ENCODE measurements at places on chromosomes 5 and 9.

GRCh38 chr9:91039835-91040140 is 238.2 kb downstream of the SYK start:
- DNase-seq: no peak

DNA sequence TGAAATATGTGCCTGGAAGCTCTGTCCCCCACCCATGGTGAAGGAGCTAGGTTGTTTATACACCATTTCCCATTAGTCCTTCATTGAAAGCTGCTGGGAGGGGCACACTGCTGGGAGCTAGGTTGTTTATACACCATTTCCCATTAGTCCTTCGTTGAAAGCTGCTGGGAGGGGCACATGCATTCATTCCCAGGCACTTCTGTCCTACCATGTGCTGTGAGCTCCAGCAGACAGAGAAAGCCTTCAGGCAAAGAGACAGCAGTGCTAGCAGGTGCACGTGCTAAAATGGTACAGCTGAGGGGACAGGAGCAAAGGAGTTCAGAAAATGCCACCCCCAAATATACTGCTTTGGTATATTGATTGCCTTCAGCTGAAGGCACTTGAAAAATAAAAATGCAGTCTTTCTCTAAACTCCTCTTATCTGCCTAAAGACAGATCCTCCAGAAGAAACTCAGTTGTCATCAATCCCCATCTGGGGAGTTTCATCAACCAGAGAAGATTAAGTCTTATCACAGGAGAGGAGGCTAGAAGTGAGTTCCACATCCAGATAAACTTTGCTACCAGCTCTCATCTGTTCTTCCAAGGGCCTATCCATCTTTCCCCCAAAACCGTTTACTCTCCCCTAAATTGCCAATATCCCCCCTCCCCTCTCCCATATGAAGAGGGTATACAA is 27.7 kb upstream of the DAPK1 start:
- no peak for DNase-seq

GRCh38 chr5:152546493-152546892 is 141.4 kb upstream of the NMUR2 start:
- DNase-seq: no peak

DNA sequence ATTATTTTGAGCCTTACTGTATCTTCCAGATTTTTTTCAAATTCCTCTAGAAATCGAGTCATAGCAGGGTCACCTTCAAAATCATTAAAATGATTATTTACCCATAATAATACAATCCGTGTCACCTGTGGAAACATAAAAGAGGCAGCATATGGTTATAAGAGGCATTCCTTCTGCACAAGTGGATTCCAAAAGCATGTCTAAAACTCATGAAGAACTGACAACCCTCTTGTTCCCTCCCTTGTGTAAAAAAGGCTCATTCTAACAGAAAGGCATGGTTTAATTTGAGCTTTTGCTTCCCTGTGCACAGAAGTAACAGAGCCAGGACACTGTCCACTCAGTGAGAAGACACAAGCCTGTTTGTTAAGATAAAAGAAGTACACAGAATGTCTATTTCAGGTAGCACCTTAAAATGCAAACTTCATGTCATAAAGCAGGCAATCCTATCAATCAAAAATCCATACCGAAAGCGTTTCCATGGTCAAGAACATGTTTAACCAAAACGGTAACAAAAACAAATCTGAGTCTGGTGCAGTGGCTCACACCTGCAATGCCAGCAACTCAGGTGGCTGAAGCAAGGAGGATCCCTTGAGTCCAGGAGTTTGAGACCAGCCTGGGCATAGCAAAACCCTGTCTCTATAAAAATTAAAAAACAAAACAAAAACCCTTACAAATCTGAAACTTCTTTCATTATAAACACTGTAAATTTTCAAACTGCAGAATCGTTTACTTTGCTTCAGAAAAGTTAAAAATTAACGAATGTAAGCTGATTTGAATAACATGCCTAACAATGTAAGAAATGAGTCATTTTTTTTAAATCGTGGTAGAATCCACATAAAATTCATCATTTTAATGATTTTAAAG is 139.3 kb downstream of the RAPGEF6 start:
- no peak for DNase-seq

GRCh38 chr5:23405316-23406068 is 101.9 kb upstream of the PRDM9 start:
- no peak for DNase-seq

GRCh38 chr9:135155396-135155795 is 67.9 kb downstream of the OLFM1 start:
- DNase-seq: no peak

- DNase-seq: no peak
Observed at GRCh38 chr9:91729558-91729842, 220.5 kb downstream of the ROR2 start.

- DNase-seq: peak; percentile 66
Observed at GRCh38 chr9:97388721-97389238, 23.1 kb upstream of the TDRD7 start.

- DNase-seq: no peak
Observed at GRCh38 chr5:35828082-35828598, 28.6 kb upstream of the IL7R start.

DNA sequence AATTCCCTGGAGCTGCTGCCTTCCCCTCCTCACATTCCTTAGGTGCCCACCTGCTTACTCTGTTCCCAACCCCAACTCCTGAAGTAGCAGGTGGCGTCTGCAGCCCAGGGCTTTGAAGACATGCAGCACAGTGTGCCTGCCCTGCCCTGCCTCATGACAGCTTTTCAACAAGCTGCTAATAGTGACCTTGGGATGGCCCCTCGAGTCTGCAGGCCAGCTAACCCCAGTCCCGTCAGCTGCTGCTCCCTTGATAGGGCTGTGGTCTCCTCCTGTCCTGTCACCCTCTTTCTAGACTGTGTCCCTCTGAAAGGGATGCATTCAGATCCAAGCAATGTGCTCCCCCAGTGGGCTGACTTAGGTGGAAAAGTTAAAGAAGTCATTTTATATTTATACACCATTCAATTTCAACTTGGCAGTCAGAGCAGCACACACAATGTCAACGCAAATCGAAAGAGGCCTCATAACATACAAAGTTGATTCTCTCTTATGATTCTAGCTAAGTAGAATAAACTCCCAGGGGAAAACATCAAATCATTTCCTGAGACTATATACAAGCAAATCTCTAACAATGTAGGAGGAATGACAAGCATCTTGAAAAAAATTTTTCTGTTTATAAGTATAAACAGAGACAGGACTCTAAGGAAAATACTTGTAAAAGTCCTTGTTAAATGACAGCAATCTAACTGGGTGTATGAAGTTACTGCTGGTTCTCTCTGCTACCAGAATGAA is 37.9 kb downstream of the ADRB2 start:
- no peak for DNase-seq

DNA sequence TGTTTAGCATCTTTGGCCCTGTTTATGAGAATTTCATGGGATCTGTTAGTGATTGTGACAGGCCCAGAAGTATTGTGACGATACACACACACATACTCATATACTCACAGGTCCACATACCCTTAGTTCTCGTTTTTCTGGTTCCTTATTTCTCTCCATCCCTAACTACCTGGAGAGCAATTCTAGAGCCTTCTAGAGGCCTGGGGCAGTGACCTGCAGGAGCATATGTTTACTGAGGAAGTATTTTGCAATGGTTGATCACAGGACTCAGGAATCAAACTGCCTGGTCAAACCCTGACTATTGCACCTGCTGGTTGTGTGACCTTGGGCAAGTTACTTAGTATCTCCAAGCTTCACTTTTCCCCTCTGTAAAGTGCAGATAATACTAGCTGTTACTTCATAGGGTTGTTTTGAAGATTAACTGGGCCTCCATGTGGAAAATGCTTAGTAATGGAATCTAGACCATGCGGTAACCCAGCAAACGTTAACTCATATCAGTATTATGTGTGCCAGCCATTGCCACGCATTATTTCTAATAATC is 8.7 kb downstream of the PAPPA start:
- DNase-seq: no peak

DNA sequence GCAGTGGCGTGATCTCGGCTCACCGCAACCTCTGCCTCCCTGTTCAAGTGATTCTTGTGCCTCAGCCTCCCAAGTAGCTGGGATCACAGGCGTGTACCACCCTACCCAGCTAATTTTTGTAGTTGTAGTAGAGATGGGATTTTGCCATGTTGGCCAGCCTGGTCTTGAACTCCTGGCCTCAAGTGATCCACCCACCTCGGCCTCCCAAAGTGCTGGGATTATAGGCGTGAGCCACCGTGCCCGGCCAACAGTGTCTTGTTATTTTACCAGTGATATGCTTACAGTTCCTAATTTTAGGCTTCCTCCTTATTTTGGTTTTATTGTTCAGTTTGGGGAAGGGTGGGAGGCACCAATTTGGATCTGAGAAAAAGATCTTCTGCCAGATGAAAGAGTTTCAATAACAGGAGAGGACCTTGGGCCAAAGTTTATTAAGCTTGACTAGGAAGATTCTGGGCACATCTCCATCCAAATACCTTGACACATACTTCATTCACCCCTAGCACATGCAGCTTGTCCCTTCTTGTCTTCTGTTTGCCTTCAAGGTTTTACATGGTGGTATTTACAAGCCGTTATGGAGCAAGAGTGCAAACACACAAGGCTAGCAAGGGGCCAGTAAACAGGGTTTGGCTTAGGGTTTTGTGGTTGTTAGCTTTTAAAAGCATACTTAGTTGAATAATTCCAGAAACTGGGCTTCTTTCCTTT is 168.1 kb upstream of the DMRT1 start:
- DNase-seq: no peak

DNA sequence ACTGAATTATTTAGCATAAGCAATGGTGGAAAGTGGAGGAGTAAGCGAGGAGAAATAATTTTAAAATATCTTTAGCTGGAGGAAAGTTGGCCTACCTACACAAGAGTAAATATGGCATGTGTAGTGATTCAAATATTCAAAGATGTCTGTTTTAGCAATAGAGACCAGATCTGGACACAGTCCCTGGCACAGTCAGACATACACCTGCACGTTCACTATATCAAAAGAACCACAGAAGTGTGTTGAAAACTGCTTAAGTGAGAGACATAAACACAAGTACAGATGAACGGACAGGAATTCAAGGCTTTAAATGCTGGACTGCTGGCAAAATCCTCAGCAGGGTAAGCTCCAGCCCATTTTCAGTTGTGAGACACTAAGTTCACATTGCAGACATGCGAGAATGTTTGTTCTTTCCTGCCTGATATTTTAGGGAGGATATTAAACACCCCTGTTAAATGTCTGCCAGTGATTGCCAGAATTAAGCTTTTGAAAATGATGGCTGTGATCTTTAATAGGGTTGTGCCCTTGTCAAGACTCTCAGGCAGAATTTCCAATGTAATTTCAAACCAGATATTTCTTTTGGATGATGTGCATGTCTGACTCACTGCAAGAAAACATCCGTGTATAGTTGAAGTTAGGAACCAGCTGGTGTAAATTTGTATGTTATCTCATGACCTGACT is 810.6 kb downstream of the TLE4 start:
- no peak for DNase-seq

DNA sequence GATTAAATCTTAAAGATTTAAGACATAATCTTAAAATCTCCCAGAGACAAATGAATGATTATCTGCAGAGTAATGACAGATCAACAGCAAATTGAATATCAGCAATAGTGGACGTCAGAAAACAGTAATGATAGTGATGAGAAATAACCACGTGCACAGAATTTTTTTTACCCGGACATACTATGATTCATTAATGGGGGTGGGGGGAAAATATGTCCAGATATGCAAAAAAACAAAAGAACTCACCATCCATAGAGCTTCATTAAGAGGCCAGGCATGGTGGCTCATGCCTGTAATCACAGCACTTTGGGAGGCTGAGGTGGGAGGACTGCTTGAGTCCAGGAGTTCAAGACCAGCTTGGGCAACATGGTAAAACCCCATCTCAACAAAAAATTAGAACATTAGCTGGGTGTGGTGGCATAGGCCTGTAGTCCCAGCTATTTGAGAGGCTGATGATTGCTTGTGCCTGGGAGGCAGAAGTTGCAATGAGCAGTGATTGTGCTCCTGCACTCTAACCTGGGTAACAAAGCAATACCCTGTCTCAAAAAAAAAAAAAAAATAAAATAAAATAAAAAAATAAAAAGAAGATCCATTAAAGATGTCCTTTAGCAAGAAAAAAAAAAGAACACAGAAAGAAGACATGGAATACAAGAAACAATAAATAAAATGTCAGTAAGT is 30.9 kb upstream of the SHOC1 start:
- no peak for DNase-seq

GRCh38 chr9:89482056-89482851 is 15.7 kb downstream of the SEMA4D start:
- DNase-seq: no peak

DNA sequence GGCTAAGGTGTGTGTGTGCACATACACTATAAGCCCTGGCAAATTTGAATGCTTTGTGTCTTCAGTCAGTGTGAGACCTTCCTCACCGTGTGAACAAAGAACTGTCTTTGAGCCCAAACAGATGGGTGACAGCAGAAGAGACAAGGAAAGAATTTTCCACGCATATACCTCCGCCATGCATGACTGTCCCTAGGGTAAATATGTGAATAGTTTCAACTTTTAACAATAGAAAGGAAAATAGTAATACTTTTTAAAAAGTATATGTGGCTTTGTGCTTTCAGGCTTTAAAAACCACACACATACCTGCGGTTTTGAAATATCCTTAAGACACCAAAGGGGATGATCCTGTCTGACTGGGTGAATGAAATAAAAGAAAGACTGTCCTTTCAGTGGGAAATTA is 438.6 kb upstream of the MPDZ start:
- no peak for DNase-seq

Data from CD4-positive, alpha-beta T cell treated with Interleukin-4 for 1 hour (primary cell).